ENCODE measurements at places on chromosomes 13 and 19. TPM values are rescaled to one million over a fixed set of nuclear protein-coding genes. Genes with fewer than 3 reads are reported as not detected.

The ZNF221 gene
- total RNA-seq = 34.8 TPM

The KIR2DL4 gene
- total RNA-seq = not detected

The A1BG gene
- total RNA-seq = 6.0 TPM

The ZNF229 gene
- 17.2 TPM for total RNA-seq

The SIGLEC7 gene
- 1.2 TPM for total RNA-seq

The BORA gene
- 4.4 TPM for total RNA-seq

The ZNF763 gene
- total RNA-seq = 15.9 TPM

The IGSF23 gene
- total RNA-seq = not detected

The IGFL1 gene
- total RNA-seq = not detected

The ZNF440 gene
- 23.6 TPM for total RNA-seq

The CBY2 gene
- total RNA-seq = not detected

The GNA15 gene
- 3.0 TPM for total RNA-seq

The ZNF223 gene
- total RNA-seq = 15.2 TPM

The VSTM1 gene
- not detected for total RNA-seq

The SSC5D gene
- 20.5 TPM for total RNA-seq

The CABP5 gene
- 43.1 TPM for total RNA-seq

The C5AR1 gene
- total RNA-seq = 2.0 TPM

The KLHL1 gene
- 4.8 TPM for total RNA-seq

The CARD8 gene
- 78.3 TPM for total RNA-seq

The PCDH17 gene
- 25.2 TPM for total RNA-seq

The KBTBD6 gene
- total RNA-seq = 32.2 TPM

The ZNF700 gene
- total RNA-seq = 23.9 TPM

The OVOL3 gene
- total RNA-seq = not detected

The ZNF284 gene
- 7.1 TPM for total RNA-seq

The EFNA2 gene
- 12.1 TPM for total RNA-seq

The VASP gene
- total RNA-seq = 35.2 TPM

The ZNF726 gene
- total RNA-seq = 9.9 TPM

The NLRP9 gene
- total RNA-seq = not detected

The CGB8 gene
- total RNA-seq = not detected

The CRB3 gene
- 5.9 TPM for total RNA-seq

The OR7A5 gene
- not detected for total RNA-seq

The NFIX gene
- 122 TPM for total RNA-seq

The C19orf67 gene
- total RNA-seq = not detected

The ATP1A3 gene
- total RNA-seq = 243 TPM

The MYPOP gene
- total RNA-seq = 3.2 TPM

The POU4F1 gene
- 8.3 TPM for total RNA-seq

All from camera-type eye (tissue), 1 donor.